ENCODE measurements at places on chromosomes 16 and 17.

- DNase-seq, result no peak
Observed at GRCh38 chr16:15916323-15916722, 27.9 kb upstream of the CEP20 start.

DNA sequence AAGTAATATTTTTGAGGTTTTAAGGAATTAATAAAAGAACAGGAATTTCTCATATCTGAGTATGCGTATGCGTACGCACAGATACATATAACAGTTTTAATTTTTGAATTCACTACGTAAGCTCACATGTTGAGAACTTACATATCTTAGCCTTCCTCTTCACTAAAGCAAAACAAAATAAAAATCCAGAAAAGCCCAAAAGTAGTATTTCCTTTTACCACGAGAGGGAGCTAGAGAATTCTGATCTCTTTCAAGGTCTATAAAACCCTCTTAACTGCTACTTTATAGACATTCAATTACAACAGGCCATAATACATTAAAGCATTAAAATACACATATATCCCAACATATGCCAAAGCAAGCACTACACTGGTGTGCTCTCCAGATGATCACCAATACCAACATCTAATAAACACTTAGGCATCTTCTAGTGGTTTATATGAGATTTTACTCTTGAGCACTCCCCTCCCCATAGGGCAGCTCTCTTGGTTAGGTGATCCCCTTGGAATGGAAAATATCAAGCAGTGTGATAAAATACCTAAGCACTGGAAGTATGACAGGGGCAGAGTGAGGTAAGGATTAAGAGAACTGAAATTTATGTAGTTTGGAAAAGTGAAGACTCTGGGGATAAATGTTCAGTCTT is 94.0 kb downstream of the SKAP1 start:
- no peak for DNase-seq

DNA sequence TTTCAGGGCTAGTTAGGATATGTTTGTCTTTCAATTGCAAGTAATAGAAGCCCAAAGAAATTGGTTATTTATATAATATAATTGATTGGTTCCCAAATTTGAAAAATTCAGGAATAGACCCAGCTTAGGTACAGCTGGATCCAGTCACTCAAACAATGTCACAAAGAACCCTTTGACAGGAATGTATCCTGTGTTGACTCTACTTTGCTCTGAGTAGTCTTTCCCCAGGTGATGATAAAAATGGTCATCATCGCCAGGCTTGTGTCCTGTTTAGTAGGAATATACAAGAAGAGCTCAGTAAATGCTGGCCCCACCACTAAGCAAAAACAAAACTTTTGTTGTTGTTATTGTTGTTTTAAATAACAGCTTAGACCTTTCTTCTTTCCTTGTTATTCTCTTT is 35.0 kb downstream of the MAPT start:
- DNase-seq, result no peak

DNA sequence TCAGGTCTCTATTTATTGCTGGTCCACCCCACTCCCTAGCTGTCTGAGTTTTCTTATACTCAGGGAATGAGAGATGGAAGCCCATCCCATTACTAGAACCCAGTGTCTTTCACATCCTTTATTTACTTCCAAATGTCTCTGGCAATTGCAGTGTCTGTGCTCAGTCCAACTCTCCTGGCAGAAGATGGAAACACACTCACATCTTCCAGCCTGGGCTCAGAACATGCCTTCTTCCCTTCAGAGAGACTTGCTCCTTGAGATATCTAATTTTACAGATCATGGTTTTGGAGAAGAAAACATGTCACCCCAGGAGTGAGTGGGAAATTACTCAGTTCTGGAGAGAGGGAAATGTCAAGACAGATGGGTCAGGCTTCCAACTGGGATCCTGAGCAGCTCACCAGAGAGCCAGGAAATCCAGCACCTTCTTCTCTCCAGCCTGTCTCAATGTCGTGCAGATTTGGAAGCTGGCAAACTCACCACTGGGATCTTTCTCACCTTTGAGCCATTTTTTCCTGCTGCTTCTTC is 494.4 kb downstream of the HS3ST4 start:
- DNase-seq, result no peak

Data from activated naive CD4-positive, alpha-beta T cell treated with anti-CD3 and anti-CD28 coated beads, Interleukin-2, amount 50 U/mL, for 16 hours (primary cell).